ENCODE measurements at places on chromosomes 4 and X.

DNA sequence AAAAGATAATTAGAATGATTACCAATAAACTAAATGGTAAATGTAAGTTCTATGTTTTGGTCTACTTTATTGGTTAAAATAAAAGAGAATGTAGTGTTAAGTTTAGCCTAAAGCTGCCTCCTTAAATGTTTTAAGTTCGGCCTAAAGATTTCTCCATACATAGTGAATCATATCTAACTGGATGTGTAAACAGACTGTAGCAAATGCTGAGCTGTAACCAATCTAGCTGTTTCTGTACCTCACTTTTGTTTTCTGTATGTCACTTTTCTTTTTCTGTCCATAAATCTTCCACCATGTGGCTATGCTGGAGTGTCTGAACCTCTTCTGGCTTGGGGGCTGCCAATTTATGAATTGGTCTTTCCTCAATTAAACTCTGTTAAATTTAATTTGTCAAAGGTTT, 121.2 kb downstream of the TBCK start:
- DNase-seq, result no peak

- DNase-seq, result no peak
Observed at GRCh38 chr4:182325397-182325796, 82.2 kb downstream of the TENM3 start.

GRCh38 chrX:154002215-154002719, 17.4 kb downstream of the IRAK1 start:
- DNase-seq, result no peak

GRCh38 chr4:57139783-57140182, 29.6 kb upstream of the IGFBP7 start:
- no peak for DNase-seq

- no peak for DNase-seq
Observed at GRCh38 chr4:169437299-169438047, 166.7 kb upstream of the SH3RF1 start.

GRCh38 chr4:139511320-139511719, 44.7 kb downstream of the SETD7 start:
- DNase-seq, result no peak

- no peak for DNase-seq
Observed at GRCh38 chrX:74521961-74522751, 92.3 kb downstream of the RLIM start.
